Hypothalamus (tissue), 51 donors: ENCODE measurements at places on chromosomes 7 and 10.

DNA sequence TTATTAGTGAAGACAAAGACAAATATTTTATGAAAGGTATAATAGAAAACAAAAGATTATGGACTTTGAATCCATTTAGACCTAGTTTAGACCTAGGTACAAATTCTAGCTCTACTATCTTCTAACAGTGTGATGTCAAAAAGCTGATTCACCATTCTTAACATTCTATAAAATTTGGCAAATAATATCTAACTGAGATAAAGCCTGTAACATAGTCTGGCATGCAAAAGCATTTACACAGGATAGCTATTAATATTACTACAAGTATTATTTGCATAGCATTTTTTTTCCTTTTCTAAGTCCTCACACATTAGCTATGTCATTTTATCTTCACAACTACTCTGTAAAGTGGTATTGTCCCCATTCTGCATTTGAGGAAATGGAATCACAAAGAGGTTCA lies 179.6 kb upstream of the LRRTM3 start:
- no peak for DNase-seq

DNA sequence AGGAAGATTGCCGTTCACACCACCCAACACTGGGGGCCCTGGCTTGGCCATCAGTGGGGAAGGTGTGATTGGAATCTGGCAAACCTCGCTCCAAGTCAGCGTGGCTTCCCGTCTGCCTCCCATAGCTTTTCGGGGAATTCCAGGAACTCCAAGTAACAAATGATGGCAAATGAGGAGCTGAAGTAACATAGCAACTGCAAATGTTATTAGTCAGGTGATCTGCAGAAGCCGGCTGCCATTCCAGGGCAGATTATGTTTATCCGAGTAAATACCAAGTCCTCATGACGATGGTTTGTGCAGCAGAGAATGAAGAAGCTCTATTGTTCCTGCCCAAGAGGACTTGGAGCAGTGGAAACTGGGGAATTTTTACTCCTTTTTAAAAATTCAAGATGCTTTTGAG lies 270.5 kb upstream of the PODXL start:
- DNase-seq, result no peak

GRCh38 chr7:137587326-137587725 lies 243.8 kb upstream of the PTN start:
- DNase-seq, result no peak

GRCh38 chr10:85922356-85923129 lies 444.1 kb downstream of the GRID1 start:
- no peak for DNase-seq

DNA sequence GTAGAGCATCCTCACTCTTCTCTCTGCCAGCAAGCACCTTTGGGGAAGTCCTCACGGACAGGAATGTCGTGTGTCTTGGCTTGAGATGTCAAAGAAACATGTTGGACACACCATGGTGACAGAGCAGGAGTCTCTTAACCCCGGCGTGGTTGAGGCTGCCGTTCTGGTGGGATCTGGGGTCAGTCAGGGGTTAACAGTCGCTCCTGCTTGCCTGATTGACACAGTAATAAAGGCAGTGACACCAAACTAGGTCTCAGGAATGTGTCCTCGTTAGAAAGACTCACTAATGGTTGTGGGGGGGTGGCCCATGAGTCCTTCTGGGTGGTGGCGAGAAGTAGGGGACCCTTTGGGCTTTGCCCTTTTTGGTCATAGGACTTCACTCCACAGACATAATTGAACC lies 69.0 kb downstream of the TCF7L2 start:
- DNase-seq, result no peak

- no peak for DNase-seq
Observed at GRCh38 chr7:27143950-27144780, 684 bp upstream of the HOXA5 start.

DNA sequence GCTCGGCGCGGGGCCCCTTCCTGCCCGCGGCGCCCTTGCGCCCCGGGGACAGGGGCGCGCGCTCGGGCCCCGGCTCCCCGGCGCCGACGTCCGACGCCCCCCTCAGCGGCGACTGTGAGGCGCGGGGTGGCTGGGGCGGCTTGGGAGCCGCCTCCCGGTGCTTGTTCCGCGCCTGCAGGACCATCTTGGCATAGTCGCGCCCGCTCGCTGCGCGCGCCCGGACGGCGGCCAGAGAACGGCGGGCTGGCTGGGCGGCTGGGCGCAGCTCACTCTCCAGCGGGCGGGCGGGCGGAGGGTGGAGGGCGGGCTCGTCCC lies at the start of gene DPY19L1:
DPY19L1 (minus strand) TSS at position 275 of the 315 bp plus-strand sequence; CDS start at position 184, 91 bp downstream.
- DNase-seq, result no peak

DNA sequence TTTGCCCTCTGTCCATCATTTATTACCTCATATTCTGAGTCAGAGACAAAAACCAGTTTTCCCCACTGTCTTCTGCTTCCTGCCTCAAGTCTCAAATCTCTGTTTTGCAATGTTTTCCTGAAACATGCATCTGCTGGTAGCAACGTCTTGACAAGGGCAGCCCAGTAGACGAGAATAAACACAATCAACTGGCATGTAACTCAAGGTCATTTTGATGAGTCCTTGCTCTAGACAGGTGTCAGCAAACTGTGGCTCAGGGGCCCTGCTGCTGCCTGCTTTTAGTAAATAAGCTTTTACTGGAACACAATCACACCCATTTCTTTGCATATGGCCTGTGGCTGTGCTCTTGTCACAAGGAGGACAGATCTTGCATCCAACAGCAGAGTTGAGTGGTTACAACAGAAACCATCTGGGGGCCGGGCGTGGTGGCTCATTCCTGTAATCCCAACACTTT lies 59.8 kb downstream of the ITIH5 start:
- DNase-seq, result no peak

- DNase-seq, result no peak
Observed at GRCh38 chr10:73207883-73208282, 39.2 kb downstream of the DNAJC9 start.

- DNase-seq, result no peak
Observed at GRCh38 chr10:21458126-21458871, 67.2 kb downstream of the SKIDA1 start.

GRCh38 chr10:29465384-29465783 lies 169.4 kb downstream of the SVIL start:
- no peak for DNase-seq

- DNase-seq, result no peak
Observed at GRCh38 chr7:80136261-80137055, 1.8 kb downstream of the GNAI1 start.

DNA sequence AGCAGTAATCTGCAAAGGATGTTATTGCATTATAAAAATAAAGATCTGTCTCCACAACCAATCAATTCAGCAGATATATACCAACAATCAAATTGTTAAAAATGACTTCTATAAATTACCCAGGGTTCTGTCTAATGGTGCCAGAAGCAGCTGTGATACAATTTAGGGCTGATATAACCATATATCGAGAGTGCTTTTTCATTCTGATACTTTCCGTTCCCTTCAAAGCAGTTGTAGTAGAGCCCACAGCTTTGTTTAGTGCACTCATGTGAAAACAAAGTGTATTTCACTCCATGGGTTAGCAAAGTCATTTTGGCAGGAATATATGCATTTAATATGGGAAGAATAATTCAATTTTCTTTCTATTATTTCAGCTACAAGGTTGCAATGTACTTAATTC lies 83.1 kb upstream of the CHCHD3 start:
- DNase-seq, result no peak

GRCh38 chr10:124736491-124737136 lies 7.6 kb downstream of the FAM53B start:
- no peak for DNase-seq

GRCh38 chr7:105426606-105427146 lies 38.0 kb upstream of the SRPK2 start:
- DNase-seq, result no peak

- no peak for DNase-seq
Observed at GRCh38 chr10:129900825-129901224, 63.2 kb downstream of the EBF3 start.

- DNase-seq, result no peak
Observed at GRCh38 chr7:8354503-8354902, 78.9 kb upstream of the NXPH1 start.

- no peak for DNase-seq
Observed at GRCh38 chr7:45686441-45687184, 112.4 kb downstream of the ADCY1 start.

DNA sequence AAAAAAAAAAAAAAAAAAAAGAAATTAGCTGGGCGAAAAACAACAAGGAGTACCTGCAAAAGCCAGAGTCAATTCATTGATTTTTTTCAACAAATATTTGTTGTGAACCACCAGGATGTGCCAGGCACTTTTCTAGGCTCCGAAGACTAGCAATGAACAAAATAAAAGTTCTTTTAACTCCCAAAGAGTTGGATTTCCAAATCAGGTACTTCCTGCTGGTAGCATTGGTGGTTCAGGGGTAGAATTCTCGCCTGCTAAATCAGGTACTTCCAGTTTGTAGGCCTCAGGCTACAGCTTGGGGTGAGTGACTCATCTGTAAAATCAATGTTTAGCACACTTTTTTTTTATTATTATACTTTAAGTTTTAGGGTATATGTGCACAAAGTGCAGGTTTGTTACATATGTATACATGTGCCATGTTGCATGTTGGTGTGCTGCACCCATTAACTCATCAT lies 10.9 kb downstream of the PPA1 start:
- DNase-seq, result no peak

DNA sequence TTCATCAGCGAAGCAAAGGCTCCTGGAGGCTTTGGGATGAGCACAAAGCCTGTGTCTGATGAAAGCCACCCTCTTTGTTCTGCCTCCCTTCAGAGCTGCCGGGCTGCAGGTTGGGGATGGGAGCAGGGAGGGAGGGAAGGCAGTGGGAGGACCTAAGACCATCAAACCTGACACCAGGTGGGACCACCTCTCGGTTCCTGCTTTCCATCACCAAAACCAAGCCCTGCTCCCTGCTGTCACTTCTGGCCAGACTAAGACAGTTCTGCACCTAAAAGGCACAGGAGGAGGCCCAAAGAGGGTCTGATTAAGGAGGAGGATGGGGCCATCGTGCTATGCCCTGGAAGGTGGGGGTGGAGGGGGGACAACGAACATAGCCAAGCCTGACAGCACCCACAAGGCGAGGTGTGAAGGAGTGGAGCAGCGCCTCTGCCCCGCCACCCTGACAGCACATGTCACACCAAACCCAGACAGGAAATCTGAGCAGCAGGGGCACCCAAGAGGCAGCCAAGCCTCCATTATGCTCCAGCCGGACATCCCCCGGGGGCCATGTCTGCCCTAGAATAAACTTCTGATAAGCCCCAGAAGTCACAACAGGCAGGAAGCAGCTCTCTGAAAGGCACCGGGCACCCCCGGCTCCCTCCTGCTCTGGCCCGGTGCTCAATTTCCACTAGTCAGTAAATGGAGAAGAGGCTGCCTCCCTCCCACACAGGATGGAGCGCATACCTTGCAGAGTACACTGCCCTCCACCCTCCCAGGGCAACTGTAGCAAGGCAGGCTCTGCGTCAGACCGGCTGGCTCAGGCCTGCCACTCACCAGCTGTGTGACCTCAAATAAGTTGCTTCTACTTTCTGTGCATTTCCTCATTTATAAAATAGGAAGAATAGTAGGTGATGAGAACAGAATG lies 48.9 kb downstream of the DLG5 start:
- no peak for DNase-seq

- peak; percentile 56 for DNase-seq
Observed at GRCh38 chr7:2529161-2530070, 9.8 kb downstream of the LFNG start.

GRCh38 chr10:73339436-73339835 lies 19.2 kb downstream of the CFAP70 start:
- no peak for DNase-seq

DNA sequence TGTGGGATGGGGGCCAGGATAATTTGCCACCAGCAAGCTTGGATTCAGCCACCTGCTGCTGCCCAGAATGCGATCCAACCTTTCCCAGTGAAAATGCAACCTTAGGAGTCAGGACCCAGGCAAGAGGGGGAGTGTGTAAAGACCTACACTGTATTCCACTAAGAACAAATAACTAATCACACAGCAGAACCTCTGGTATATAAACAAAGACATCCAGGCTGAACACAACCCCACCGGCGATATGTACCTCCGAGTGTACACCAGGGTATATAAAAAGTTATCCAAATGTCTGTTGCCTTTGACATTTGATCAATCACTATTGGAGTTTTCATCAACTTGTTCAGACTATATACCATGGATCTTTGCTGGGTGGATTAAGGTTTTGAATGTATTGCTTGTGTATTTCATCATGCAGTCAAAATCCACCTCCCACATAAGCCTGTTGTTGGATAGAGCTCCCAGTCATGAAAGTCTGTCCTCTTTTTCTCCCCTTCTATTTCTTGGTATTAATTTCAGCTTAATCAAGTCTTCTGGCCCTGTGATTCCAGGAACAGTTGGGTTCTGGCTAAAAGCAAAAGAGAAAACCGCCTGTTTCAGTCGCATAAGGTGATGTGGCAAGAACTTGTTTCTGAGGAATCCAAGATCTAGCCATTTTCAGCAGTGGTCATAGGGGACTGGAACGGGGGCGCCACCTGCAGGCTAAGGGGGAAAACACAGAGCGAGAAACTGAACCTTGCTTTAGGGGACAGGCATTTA lies 290.7 kb downstream of the CCDC3 start:
- DNase-seq, result peak; percentile 72
